ENCODE measurements at places on chromosomes 1 and 21.
A peak's percentile ranks its signal among the peaks of the same experiment; 100 is the strongest.

DNA sequence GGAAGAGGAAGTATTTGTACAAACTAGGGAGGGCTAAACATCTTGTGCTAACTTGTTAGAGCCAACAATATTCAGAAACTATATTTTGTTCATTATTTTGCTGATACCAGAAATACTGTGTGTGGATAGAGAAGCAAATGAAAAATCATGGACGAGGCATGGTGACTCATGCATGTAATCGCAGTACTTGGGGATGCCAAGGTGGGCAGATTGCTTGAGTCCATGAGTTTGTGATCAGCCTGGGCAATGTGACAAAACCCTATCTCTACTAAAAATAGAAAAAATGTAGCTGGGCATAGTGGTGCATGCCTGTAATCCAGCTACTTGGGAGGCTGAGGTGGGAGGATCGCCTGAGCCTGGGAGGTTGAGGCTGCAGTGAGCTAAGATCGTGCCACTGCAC, 13.4 kb downstream of the LRRC41 start:
- DNase-seq = no peak

- DNase-seq = no peak
Observed at GRCh38 chr1:221497046-221497445, 244.8 kb downstream of the DUSP10 start.

GRCh38 chr1:29370067-29370466, 133.7 kb downstream of the PTPRU start:
- no peak for DNase-seq

GRCh38 chr21:37509802-37510393, 143.3 kb downstream of the DYRK1A start:
- DNase-seq = no peak

GRCh38 chr1:54309631-54310366, 96.4 kb downstream of the SSBP3 start:
- no peak for DNase-seq

DNA sequence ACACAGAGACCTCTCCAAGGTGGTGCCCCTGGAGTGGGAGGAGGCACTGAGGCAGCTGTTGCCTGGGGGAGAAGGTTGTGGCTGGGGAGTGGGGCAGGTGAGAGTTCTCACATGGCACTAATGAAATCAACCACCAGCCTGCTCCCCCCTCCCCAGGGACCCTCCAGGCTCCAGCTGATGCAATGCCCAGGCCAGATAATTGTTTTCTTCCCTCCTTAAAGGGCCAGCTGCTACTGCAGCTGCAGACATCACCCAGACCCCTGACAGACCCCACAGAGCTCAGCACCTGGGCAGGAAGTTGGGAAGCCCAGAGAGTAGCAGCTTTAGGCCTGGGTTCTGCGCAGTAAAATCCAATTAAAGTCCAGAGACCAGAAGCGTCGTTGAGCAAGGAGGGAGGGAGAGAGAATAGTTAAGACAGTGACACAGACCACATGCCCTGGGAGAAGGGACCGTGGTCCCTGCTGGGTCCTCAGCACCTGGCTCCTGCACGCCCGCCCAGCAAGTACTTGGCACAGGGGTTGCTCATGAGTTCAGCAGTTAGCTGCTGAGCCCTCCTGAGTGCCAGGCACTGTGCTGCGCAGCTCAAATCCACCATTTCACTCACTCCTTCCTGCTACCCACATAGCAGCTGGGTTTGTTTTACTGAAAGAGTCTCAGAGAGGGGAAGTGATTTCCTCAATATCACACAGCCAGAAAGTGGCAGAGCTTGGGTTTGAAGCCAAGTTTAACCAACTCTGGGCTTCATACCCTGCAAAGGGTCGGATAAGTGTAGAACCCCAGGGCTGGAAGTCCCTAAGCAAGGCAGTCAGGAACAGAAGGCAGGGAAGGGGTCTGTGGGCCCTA, 1.9 kb downstream of the RIMS3 start:
- no peak for DNase-seq

DNA sequence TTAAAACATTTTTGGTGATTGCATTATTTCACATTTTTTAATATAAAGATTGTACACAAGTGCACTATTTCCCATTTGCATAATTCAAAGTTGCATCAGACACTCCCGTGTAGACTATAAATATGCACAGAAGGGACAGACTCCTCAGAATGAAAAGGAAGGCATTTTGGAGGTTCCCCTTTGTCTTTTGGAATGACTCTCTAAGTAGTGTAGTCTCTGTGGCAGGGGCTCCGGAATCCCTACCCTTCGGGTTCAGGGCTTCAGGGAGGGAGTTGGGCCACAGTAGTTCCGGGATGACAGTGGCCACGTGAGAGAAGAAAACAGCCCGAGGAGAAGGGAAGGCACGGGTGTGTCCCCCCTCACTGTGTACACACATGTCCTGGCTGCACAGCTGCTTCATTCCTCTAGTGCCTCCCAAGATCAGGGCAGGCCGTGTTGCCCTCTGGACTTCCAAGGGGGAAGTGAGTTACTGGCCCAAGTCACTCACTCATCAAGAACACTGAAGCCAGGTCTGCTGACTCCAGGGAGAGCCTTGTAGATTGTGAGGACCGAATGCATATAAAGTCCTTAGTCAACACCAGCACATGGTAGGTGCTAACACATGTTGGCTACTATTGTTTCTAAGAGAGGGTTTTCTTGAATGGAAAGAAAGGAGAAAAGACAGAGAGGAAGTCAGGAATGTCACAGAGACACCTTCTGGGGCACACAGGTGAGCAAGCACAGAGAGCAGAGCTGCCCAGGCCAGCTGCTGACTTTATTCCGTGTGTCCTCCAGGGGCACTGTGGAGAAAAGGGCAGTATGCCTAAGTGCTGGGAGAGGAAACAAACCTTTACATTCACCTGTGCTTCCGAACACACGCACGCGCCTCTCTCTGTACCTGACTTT, 39.8 kb downstream of the LHX4 start:
- no peak for DNase-seq

DNA sequence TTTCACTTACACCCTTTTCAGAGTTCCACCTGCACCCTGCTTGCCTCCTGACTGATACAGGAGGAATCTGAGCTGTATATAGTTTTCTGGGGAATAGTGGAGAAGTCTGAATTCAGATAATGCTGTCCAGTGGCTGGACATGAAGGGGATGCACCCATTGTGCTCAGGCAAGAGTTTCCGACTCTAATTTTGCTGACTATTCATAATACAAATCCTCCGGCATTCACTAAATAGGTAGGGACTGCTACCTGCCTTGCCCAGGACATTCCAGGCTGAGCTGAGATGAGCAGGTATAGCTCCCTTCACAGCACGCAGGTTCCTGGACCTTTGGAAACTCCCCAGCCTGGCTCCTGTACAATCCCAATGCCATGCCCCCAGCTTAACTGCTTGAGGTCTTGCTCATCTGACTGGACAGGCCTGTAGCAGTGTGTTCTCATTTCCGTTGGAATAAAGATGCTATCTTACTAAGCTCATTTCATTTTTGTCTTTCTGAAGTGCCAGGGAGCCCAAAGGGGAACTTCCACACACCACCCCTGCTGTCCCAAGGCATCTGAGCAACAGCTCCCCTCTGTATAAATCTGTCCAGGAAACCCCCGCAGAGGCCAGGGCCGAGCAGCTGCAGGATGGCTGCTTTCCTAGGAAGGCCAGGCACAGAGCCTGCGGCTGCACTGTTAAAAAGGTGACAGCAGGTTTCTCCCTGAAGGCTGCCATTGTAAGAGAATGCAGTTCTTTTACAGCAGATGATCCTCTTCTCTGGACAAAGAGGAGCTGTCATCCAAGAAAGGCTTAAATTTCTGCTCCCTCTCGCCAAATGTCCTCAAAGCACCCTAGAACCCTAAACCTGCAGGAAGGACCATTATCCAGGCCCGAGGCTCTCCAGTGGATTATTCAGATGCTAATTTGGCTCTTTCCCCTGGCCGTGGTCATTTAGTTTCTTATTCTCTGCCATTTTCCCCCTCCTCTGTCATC, 21.7 kb upstream of the VASH2 start:
- no peak for DNase-seq

- no peak for DNase-seq
Observed at GRCh38 chr1:30449003-30449402, 274.4 kb downstream of the MATN1 start.

DNA sequence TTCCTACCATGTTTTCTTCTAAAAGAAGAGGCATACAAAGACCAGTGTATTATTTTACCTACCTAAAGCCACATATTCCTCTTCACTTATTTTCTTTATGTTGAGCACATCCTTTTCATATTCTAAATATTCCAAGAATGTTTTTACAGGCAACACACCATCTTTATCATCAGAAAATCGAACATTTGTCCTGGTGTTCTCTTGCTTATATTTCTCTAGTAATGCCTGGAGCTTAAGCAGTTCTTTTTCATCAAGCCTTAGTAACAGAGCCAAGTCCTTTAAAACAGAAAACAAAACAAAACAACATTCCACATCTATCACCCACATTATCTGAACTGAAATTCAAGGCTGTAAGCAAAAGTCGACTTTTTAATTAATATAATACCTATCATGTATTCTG, 88.7 kb downstream of the IARS2 start:
- no peak for DNase-seq

GRCh38 chr1:43015269-43015668, 56.6 kb upstream of the SLC2A1 start:
- DNase-seq = no peak

- DNase-seq = no peak
Observed at GRCh38 chr21:22900490-22900889, 1902.3 kb downstream of the NCAM2 start.

DNA sequence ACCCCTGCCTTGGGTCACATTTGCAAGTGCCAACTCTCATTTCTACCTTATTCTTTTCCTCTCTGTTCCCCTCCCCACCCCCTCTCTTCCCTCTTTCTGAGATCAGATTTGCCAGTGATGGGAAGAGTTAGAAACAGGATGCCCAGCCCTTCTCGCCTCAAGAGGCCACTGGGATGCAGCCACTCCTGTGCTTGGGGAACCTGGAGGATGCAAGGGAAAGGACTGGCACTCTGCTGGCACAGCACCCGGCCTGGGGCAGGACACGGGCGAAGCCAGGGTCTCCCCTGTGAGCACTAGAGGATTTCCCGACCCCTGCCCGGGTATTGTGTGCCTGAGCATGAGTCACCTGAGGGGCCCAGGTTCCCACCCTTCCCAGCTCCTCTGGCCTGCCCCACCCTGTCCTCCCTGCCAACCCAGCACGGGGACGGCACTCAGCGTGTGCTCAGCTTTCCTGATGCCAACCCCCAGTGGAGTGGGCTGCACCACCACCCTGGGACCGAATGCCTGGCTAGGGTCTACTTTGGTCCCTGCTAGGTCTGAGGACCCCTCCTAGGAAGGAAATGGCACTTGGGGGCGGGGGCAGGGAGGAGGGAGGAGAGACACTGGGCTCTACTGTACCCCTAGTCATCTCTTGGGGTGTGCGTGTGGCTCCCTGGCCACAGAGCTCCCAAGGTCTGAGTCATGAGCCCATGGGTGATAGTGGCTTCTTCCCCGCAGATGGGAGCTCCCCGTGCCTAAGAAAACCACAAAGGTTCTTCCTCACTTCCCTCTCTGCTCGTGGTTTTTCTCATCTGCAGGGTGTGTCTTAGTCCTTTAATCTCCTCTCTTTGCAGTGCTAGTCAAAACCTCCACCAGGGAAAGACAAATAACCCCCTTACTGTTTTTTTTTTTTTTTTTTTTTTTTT, 12.4 kb downstream of the LMNA start:
- peak; percentile 63 for DNase-seq

- DNase-seq = no peak
Observed at GRCh38 chr1:232949636-232950196, 695 bp upstream of the NTPCR start.

- no peak for DNase-seq
Observed at GRCh38 chr1:180397175-180397574, 105.2 kb downstream of the ACBD6 start.

DNA sequence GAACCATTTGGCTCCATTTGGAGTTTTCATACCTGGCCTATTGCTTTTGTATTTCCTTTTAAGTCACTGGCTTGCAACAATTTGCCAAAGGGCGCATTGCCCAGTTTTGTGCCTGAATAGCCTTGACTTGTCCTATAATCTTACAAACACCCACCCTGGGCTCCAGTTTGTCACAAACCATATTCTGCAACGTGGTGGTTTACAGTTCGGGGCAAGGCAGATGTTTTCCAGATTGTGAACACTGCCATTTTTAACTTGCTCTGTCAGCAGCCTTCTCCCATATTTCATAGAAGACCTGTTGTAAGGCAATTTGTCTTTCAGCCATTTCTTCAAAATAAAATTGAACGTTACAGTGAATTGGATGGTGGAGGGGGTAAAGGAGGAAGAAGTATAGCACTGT, 53.2 kb upstream of the UBE2U start:
- no peak for DNase-seq

- DNase-seq = no peak
Observed at GRCh38 chr1:152515434-152515783, 1.1 kb downstream of the CRCT1 start.

- DNase-seq = no peak
Observed at GRCh38 chr1:200883118-200883517, 10.3 kb downstream of the GPR25 start.

- DNase-seq = no peak
Observed at GRCh38 chr1:201444792-201445191, 23.3 kb upstream of the TNNI1 start.

- DNase-seq = no peak
Observed at GRCh38 chr21:36188937-36189336, 32.3 kb downstream of the DOP1B start.

DNA sequence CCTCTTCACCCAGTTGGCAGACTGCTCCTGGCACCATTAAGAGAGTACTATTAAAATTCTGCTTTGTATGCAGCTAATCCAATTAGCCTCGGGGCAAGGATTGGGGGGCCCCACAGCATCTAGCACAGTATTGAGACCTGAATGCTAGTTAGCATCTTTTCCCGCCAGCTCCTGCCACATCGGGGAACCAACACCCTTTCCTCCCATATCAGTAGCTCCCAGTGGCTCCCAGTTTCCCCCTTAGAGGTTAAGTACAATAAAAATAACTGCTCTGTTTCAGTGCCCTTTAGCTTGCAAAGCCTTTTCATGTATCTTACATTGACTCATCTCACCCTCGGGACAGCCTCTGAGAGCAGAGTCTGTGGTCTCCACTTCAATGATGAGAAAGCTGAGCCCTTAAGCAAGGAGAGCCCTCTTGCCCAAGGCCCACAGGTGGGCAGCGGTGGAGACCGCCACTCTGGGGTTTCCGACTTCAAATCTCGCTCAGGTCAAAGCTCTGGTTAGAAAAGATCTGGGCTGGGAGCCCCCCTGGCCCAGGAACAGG, 4.2 kb upstream of the PMVK start:
- DNase-seq = no peak

DNA sequence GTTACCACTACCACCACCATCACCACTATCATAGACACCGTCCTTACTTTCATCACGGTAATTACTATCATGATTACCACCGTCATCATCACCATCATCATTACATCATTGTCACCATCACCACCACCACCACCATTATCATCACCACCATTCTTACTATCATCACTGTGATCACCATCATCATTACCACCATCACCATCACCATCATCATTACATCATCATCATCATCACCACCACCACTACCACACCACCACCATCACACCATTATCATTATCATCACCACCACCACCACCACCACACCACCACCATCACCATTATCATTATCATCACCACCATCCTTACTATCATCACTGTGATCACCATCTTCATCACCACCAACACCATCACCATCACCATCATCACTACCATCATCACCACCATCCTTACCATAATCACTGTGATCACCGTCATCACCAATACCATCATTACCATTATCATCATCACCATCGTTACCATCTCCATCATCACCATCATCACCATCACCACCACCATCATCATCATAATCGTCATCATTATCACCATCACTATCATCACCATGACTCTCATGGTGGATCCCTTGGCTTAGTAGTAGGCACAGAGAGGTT, 244.4 kb upstream of the C1orf174 start:
- DNase-seq = no peak

GRCh38 chr21:17501107-17502006, 11.5 kb upstream of the CXADR start:
- no peak for DNase-seq
